ENCODE measurements at places on chromosomes 2 and 18. TPM values are rescaled to one million over a fixed set of nuclear protein-coding genes. Genes with fewer than 3 reads are reported as not detected.

The REL gene
- total RNA-seq: 20.1 TPM

- no peak for DNase-seq
Measured at GRCh38 chr18:36419900-36420531, 122.5 kb downstream of the FHOD3 start.

The LCT gene
- total RNA-seq: 0.34 TPM

DNA sequence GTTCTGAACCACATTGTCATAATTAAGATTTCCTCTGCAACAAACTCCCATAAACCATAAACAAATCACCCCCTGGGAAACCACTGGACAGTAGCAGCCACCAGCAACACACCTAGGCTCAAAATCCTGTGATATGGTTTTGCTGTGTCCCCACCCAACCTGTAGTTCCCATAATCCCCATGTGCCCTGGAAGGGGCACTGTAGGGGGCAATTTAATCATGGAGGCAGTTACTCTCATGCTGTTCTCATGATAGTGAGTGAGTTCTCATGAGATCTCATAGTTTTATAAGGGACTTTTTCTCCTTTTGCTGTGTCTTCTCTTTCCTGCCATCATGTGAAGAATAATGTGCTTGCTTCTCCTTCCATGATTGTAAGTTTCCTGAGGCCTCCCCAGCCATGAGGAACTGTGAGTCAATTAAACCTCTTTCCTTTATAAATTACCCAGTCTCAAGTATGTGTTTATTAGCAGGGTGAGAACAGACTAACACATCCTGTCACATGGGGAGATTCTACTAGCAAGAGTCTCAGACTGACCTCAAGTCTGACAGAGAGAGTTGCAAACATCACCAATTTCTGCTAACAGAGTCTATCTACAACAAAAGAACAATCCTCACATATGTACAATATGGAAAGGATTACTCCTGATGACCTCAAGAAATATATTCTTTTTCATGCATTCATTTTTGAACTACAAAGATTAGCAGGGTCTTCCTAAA is 182.6 kb downstream of the GRB14 start:
- no peak for DNase-seq

- no peak for DNase-seq
Measured at GRCh38 chr2:21489080-21489479, 365.3 kb downstream of the TDRD15 start.

The KATNAL2 gene
- 0.76 TPM for total RNA-seq

- no peak for DNase-seq
Measured at GRCh38 chr18:24270358-24270936, 127.2 kb downstream of the OSBPL1A start.

GRCh38 chr2:263022-263738 is 652 bp downstream of the SH3YL1 start:
- DNase-seq: no peak

GRCh38 chr2:188970211-188970610 is 4.0 kb upstream of the COL3A1 start:
- no peak for DNase-seq

The NDC80 gene
- total RNA-seq: 103 TPM

The TUBB8B gene
- total RNA-seq: not detected

GRCh38 chr18:46324087-46324955 is 220.1 kb downstream of the HAUS1 start:
- DNase-seq: no peak

The ICA1L gene
- total RNA-seq: 5.1 TPM

- DNase-seq: no peak
Measured at GRCh38 chr2:72349016-72349415, 201.4 kb upstream of the CYP26B1 start.

DNA sequence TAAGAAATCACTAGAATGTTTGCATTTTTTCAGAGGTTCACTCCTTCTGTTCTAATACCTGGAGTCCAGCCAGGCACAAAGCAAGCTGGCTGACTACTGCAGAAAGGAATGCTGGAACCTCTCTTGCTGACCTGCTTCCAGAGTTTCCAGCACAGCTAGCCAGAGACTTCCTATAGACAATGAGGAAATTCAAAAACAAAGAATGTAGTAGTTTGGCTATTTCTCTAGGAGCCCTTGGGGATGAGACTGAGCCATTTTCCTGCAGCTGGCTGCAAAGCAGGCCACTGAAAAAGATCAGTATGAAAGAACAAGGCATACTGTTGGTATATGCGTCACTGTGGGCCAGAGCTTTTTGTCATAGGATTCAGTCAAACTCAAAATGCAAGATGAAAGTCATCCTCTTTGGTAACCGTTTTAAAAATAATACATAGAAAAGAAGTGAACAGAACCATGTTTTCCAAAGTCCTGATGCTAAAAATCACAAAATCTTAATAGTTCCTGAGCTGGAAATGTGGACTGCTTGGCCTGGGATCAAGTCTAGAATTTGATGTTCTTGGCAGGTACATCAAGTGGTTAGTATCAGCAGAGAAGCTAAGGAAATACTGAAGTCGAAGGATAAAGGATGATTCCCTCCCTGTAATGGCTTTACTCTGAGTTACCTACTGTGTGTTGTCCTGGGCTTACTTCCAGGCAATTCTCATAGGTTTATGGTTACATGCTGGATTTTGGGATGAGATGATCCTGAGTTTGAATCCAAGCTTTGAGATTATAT is 9.0 kb upstream of the DSEL start:
- DNase-seq: no peak

DNA sequence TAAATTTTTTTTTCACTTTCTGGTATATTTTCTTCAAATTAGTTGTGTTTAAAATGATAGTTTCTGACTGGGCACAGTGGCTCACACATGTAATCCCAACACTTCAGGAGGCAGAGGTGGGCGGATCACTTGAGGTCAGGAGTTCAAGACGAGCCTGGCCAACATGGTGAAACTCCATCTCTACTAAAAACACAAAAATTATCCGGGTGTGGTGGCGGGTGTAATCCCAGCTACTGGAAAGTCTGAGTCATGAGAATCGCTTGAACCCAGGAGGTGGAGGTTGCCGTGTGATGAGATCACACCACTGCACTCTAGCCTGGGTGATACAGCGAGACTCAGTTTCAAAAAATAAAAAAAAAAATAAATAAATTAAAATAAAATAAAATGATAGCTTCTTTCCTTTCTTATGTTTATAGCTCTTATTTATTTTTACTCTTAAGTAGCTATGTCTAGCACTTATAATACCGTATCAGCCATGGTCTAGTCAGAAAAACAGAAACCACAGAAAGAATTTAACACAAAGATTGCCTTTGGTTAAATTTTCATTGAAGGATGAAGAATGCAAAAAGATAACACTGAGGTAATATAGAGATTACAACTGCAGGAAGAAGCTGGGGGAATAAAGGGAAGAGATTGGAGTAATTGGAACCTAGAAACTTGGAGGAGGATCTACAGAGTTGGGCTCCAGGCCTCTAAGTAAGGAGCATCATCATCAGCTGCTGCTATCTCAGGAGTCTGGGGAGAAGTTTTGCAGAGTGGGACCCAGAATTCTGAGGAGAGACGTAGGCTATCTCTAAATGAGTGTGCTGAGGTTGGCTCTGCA is 54.7 kb upstream of the MBOAT2 start:
- no peak for DNase-seq

GRCh38 chr2:190765386-190766173 is 115.0 kb upstream of the GLS start:
- DNase-seq: no peak

- no peak for DNase-seq
Measured at GRCh38 chr2:49248506-49248905, 94.2 kb upstream of the FSHR start.

- DNase-seq: no peak
Measured at GRCh38 chr2:83063511-83063910, 1395.6 kb downstream of the SUCLG1 start.

DNA sequence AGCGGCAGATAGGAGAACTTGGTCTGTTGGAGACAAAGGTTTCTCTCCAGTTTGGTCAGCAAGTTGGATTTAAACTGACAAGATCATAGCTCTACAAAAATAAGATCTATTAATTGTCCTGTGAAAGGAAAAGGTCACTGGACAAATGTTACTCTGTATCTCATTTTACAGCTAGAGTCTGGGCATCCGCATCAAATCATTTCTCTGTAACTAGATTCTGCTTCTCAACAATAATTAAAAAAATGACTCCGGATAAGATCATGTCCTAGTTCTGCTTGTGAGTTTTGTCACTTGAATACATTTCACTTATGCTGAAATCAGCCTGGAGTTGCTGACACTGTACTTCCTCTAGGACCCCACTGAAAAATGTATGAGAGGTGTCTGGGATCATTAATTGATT is 310.8 kb downstream of the ALK start:
- no peak for DNase-seq

GRCh38 chr2:16096962-16097361 is 156.6 kb downstream of the MYCN start:
- no peak for DNase-seq

The TUBA3E gene
- not detected for total RNA-seq

GRCh38 chr18:9571546-9571945 is 42.8 kb downstream of the PPP4R1 start:
- no peak for DNase-seq

The C2orf78 gene
- total RNA-seq: not detected

The PDE1A gene
- not detected for total RNA-seq

The PECR gene
- 29.0 TPM for total RNA-seq

GRCh38 chr2:22893761-22894517 is 491.0 kb upstream of the KLHL29 start:
- DNase-seq: no peak

The TMEM17 gene
- total RNA-seq: not detected

The HOXD3 gene
- not detected for total RNA-seq

GRCh38 chr2:105840933-105841332 is 96.2 kb downstream of the NCK2 start:
- no peak for DNase-seq

DNA sequence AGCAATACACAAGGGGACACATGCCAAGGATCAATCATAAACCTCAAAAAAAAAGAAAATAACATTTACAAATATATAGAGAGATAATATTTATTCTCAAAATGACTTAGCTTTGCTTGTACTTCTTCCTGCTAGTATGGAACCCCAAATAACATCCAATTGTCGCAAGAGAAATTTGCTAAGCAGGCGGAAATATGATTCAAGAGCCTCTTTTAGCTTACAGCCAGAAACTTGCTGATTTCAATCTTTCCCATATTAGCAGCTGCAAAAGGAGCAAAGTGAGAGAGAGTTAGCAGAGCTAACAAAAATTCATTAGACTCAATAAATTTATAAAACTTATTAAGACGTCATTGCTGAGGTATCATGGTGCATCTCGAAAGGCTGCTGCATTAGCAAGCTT is 294.9 kb downstream of the FSIP2 start:
- DNase-seq: no peak

The IL36A gene
- 0.29 TPM for total RNA-seq

The PLCD4 gene
- total RNA-seq: 0.26 TPM

GRCh38 chr2:1032030-1032429 is 81.4 kb downstream of the SNTG2 start:
- DNase-seq: no peak

DNA sequence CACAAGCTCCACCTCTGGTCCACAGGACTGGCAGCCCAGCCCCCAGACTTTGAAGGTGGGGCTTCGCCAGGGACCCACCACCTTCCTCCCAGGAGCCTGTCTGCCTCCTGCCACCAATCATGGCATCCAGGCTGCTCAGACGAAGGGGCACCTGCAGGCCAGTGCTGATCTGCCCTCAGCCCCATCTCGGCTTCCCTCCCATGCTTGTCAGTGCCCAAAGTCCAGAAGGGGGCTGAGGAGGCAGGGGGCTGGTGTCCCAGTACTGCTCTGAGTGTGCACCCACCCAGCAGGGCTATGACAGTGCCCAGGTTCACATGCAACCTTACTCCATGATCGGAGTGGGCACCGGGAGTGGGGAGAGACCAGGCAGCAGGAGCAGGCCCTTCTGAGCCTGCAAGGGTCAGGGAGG is 25.3 kb upstream of the RUFY4 start:
- DNase-seq: peak; percentile 9

- no peak for DNase-seq
Measured at GRCh38 chr2:239315308-239315707, 85.5 kb downstream of the HDAC4 start.

The OTOS gene
- total RNA-seq: not detected
